Breast epithelium (tissue), 4 donors: ENCODE measurements at places on chromosomes 3 and 15. TPM values are rescaled to one million over a fixed set of nuclear protein-coding genes. Genes with fewer than 3 reads are reported as not detected.

- H3K27ac ChIP-seq = peak overlapping the region; percentile 40
- no peaks in the 10 kb centered on the region for H3K4me1 ChIP-seq
- no peak overlapping the region for H3K4me3 ChIP-seq
- no peak for DNase-seq
- peaks cover 5% of the 10 kb centered on the region for H3K36me3 ChIP-seq
Observed at GRCh38 chr15:65101411-65101890, 13.5 kb downstream of the UBAP1L start.

DNA sequence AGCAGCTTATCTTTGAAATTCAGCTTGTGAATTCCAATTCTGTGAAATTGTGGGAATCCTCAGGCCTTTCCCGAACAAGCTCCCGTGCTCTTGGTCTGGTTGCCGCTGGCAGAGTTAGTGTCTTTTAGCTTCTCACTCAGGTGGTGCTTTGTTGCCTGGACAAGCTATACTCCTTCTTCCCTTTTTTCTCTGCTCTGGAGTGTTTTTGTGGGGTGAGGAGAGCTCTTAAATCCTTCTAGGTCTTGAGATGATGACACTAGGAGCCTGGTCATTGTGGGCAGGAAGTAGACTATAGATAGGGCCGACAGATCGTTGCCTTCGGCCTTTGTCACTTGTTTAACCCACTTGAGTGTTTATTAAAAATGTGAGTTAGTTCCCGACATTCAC is 93.8 kb downstream of the SLCO3A1 start:
- DNase-seq = no peak
- no peaks in the 10 kb centered on the region for H3K27me3 ChIP-seq
- peak overlapping the region; percentile 82 for H3K27ac ChIP-seq
- no peaks in the 10 kb centered on the region for H3K36me3 ChIP-seq
- peaks cover 23% of the 10 kb centered on the region for H3K4me1 ChIP-seq

- H3K4me3 ChIP-seq = peak overlapping the region; percentile 79
- peak; percentile 26 for DNase-seq
- H3K27me3 ChIP-seq = no peaks in the 10 kb centered on the region
Observed at GRCh38 chr3:169966951-169967915, 626 bp downstream of the SEC62 start.

DNA sequence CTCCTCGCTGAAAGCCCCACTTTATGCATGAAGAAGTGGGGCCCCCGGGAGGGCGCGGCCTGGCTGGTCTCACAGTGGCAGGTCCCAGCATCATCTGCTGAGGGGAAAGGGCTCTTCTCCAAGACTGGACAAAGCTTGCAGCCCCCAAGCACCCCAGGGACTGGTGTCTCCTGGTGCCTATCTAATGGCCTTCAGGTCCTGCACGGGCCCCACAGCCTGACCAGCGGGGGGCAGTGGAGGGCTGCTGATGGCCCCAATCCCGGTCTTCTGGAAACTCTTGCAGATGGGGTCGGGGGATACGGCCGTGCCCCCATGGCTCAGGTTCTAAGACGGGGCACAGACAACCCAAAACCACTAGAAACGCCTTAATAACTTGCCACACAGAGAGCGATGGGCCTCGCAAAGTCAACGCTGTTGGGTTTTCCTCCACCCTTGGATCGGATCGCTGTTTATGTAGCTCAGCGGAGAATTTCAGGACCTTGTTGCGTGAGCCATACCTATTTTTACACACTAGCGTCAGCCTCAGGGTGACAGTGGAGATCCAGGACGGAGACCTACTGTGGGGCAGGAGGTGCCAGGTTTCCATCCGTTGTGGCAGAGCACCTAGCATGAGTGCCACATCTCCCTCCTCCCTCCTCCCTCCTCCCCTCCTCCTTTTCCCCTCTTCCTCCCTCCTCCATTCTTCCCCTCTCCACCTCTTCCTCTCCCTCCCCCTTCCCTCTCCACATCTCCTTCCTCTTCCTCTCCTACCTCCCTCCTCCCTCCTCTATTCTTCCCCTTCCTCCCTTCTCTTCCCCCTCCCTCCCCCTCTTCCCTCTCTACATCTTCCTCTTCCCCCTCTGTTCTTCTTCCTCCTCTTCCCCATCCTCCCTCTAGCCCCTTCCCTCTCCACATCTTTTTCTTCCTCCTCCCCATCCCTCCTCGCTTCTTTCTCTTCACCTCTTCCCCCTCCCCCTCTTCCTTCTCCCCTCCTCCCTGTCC is 79.3 kb upstream of the ALDH1L1 start:
- H3K36me3 ChIP-seq = no peaks in the 10 kb centered on the region
- H3K27me3 ChIP-seq = no peaks in the 10 kb centered on the region
- no peaks in the 10 kb centered on the region for H3K4me1 ChIP-seq
- H3K27ac ChIP-seq = no peak overlapping the region
- H3K4me3 ChIP-seq = no peak overlapping the region
- no peak for DNase-seq

GRCh38 chr3:120683671-120684301 is 1.7 kb upstream of the HGD start:
- no peaks in the 10 kb centered on the region for H3K4me1 ChIP-seq
- no peak overlapping the region for H3K4me3 ChIP-seq
- no peaks in the 10 kb centered on the region for H3K27me3 ChIP-seq
- no peak for DNase-seq
- no peaks in the 10 kb centered on the region for H3K36me3 ChIP-seq

- no peak for DNase-seq
- no peaks in the 10 kb centered on the region for H3K27me3 ChIP-seq
- no peaks in the 10 kb centered on the region for H3K36me3 ChIP-seq
- H3K4me1 ChIP-seq = no peaks in the 10 kb centered on the region
- H3K4me3 ChIP-seq = no peak overlapping the region
Observed at GRCh38 chr15:101561584-101561906, 72.0 kb upstream of the PCSK6 start.

- no peaks in the 10 kb centered on the region for H3K27me3 ChIP-seq
- H3K36me3 ChIP-seq = peaks cover 7% of the 10 kb centered on the region
- H3K4me1 ChIP-seq = no peaks in the 10 kb centered on the region
- no peak overlapping the region for H3K27ac ChIP-seq
- no peak for DNase-seq
Observed at GRCh38 chr3:114080201-114080600, 23.7 kb downstream of the QTRT2 start.

DNA sequence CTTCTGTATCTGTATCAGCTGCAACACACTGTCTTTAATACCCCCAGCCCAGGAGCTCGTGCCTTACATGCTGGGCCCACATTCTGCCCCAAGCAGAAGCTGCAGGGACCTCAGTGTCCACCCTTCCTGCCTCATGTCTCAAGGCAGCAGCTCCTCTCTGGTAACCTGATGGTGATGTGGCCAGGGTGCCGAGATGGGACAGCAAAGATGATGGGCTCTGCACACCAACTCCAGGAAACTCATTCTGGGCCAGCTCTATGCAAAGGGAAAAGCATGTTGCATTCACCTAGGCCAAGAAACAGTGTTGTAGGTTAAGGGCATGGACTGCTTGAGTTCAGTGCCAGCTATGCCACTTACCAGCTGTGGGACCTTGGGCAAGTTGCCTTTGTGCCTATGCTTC is 79.5 kb upstream of the PRR23C start:
- no peak overlapping the region for H3K27ac ChIP-seq
- no peak for DNase-seq
- no peaks in the 10 kb centered on the region for H3K27me3 ChIP-seq
- H3K4me3 ChIP-seq = no peak overlapping the region

GRCh38 chr3:178205740-178206139 is 330.5 kb upstream of the KCNMB2 start:
- no peak overlapping the region for H3K4me3 ChIP-seq
- no peak overlapping the region for H3K27ac ChIP-seq
- H3K27me3 ChIP-seq = no peaks in the 10 kb centered on the region
- no peaks in the 10 kb centered on the region for H3K4me1 ChIP-seq
- no peak for DNase-seq
- no peaks in the 10 kb centered on the region for H3K36me3 ChIP-seq

DNA sequence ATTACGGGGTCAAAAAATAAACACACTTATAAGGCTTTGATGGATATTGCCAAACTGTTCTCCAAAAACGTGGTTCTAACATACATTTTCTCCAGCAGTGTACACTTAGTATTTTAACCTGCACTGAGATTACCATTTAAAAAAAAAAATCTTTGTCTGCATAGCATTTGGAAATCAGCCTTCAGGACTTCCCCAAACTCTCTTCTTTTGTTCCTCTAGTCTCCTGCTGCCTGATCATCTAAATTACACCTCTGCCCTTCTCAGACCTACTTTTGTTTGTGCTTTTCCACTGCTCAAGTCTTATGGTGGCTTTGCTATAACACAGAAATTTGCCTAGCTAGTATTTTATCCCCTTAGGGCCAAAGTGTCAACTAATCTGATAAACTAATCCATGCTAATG is 3.8 kb downstream of the NCEH1 start:
- H3K4me1 ChIP-seq = no peaks in the 10 kb centered on the region
- H3K4me3 ChIP-seq = no peak overlapping the region
- no peaks in the 10 kb centered on the region for H3K36me3 ChIP-seq
- DNase-seq = no peak

GRCh38 chr3:178420033-178420432 is 116.2 kb upstream of the KCNMB2 start:
- no peaks in the 10 kb centered on the region for H3K4me1 ChIP-seq
- no peak for DNase-seq
- no peak overlapping the region for H3K27ac ChIP-seq
- H3K36me3 ChIP-seq = no peaks in the 10 kb centered on the region

DNA sequence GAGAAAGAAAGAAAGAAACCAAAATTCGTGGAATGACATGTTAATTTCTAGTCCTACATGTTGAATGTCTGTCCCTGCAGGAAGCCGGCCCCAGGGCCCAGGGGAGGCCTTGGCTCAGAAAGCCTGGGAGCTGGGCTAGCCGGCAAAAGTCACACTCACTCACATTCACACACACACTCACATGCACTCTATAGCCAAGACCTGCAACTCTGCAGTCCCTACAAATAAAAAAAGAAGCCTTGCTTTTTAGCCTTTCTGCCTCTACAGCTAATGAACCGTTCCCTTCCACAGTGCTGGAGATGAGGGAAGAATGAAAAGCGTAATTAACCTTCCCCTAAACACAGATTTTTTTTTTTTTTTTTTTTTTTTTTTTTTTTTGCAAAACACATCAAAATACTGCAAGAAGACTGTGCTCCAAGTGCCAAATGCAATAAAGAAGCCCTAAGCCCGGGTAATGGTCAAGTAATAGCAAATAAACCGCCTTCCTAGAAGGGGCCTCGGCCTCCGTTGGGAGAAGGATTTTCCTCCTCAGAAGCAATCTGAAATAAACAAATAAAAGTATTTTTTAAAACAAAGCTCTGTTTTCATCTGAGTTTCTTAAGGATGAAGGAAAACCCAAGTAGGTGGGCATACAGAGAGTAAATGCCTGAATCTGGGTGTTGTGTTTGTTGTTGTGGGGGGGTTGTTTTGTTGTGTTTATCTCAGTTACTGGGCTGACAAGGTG is 4.3 kb downstream of the MECOM start:
- H3K27ac ChIP-seq = peak overlapping the region; percentile 38
- H3K4me1 ChIP-seq = peaks cover 4% of the 10 kb centered on the region
- no peaks in the 10 kb centered on the region for H3K27me3 ChIP-seq
- no peak overlapping the region for H3K4me3 ChIP-seq
- no peaks in the 10 kb centered on the region for H3K36me3 ChIP-seq
- DNase-seq = no peak

The CYP1A2 gene
- total RNA-seq = not detected

The GRK7 gene
- total RNA-seq = 0.33 TPM

The CHRNA7 gene
- 4.8 TPM for total RNA-seq

The PDIA5 gene
- total RNA-seq = 26.5 TPM

The SLC15A2 gene
- 0.98 TPM for total RNA-seq
